Glutamatergic neuron (in vitro differentiated cells): ENCODE measurements at places on chromosomes 2 and 18. TPM values are rescaled to one million over a fixed set of nuclear protein-coding genes. Genes with fewer than 3 reads are reported as not detected.

GRCh38 chr18:25422230-25422629 lies 70.3 kb upstream of the ZNF521 start:
- no peak for DNase-seq
- no peaks in the 10 kb centered on the region for H3K36me3 ChIP-seq
- no peak overlapping the region for H3K27ac ChIP-seq
- H3K27me3 ChIP-seq = peaks cover 2% of the 10 kb centered on the region

GRCh38 chr2:69997015-69997830 lies 35.8 kb upstream of the ASPRV1 start:
- no peak for DNase-seq
- H3K27ac ChIP-seq = peak overlapping the region; percentile 55
- no peak overlapping the region for H3K4me3 ChIP-seq
- H3K27me3 ChIP-seq = no peaks in the 10 kb centered on the region

- peaks cover 5% of the 10 kb centered on the region for H3K27me3 ChIP-seq
- peak overlapping the region; percentile 93 for H3K27ac ChIP-seq
- peaks cover 12% of the 10 kb centered on the region for H3K4me1 ChIP-seq
- peak overlapping the region; percentile 85 for H3K4me3 ChIP-seq
- no peak for DNase-seq
- peaks cover 10% of the 10 kb centered on the region for H3K36me3 ChIP-seq
Measured at GRCh38 chr2:96109361-96109680, 7.0 kb downstream of the ADRA2B start.

DNA sequence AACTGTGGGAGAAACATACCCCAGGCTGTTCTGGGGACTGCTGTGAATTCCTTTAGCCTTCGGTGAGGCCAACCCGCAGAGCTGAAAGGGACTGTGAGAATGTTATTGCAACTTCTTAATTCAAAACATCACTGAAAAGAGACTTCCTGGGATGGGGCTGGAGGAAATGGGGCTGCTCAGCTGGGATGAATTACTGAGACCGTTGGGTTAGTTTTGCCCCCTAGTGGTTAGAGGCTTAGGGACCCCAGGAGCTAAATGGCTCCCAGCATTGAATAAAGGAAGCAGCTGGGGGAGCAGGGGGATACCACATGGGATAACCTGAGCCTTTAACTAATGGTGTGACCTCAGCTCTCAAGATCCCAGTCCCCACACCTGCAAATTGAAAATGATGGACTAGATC lies 941.1 kb upstream of the FANCL start:
- H3K4me1 ChIP-seq = peaks cover 5% of the 10 kb centered on the region
- H3K36me3 ChIP-seq = no peaks in the 10 kb centered on the region
- peak; percentile 28 for DNase-seq
- no peaks in the 10 kb centered on the region for H3K27me3 ChIP-seq

The HAT1 gene
- total RNA-seq = 19.9 TPM

- H3K27me3 ChIP-seq = no peaks in the 10 kb centered on the region
- H3K4me3 ChIP-seq = no peak overlapping the region
- DNase-seq = no peak
- H3K36me3 ChIP-seq = no peaks in the 10 kb centered on the region
- no peak overlapping the region for H3K27ac ChIP-seq
- H3K4me1 ChIP-seq = peaks cover 1% of the 10 kb centered on the region
Measured at GRCh38 chr2:238900511-238900910, 52.6 kb downstream of the TWIST2 start.

- peaks cover 5% of the 10 kb centered on the region for H3K4me1 ChIP-seq
- no peaks in the 10 kb centered on the region for H3K36me3 ChIP-seq
- H3K27ac ChIP-seq = no peak overlapping the region
- no peak for DNase-seq
- no peak overlapping the region for H3K4me3 ChIP-seq
- H3K27me3 ChIP-seq = peaks cover 3% of the 10 kb centered on the region
Measured at GRCh38 chr2:109473616-109474318, 140.0 kb downstream of the SEPTIN10 start.

The HAUS1 gene
- total RNA-seq = 32.2 TPM

GRCh38 chr2:14137643-14138042 lies 494.9 kb upstream of the LRATD1 start:
- H3K4me3 ChIP-seq = peak overlapping the region; percentile 0
- peak overlapping the region; percentile 2 for H3K27ac ChIP-seq
- H3K27me3 ChIP-seq = no peaks in the 10 kb centered on the region
- peak; percentile 36 for DNase-seq

GRCh38 chr18:48781988-48782363 lies 168.8 kb downstream of the SMAD7 start:
- peak overlapping the region; percentile 84 for H3K27ac ChIP-seq
- peak overlapping the region; percentile 59 for H3K4me3 ChIP-seq
- peaks cover 5% of the 10 kb centered on the region for H3K36me3 ChIP-seq
- peaks cover 41% of the 10 kb centered on the region for H3K4me1 ChIP-seq

The COBLL1 gene
- 0.91 TPM for total RNA-seq

GRCh38 chr2:107777974-107778373 lies 48.7 kb upstream of the RGPD4 start:
- DNase-seq = no peak
- H3K27ac ChIP-seq = no peak overlapping the region
- H3K4me1 ChIP-seq = no peaks in the 10 kb centered on the region
- no peaks in the 10 kb centered on the region for H3K27me3 ChIP-seq
- no peak overlapping the region for H3K4me3 ChIP-seq

- no peaks in the 10 kb centered on the region for H3K27me3 ChIP-seq
- no peak for DNase-seq
- no peaks in the 10 kb centered on the region for H3K4me1 ChIP-seq
- no peak overlapping the region for H3K4me3 ChIP-seq
- no peaks in the 10 kb centered on the region for H3K36me3 ChIP-seq
- no peak overlapping the region for H3K27ac ChIP-seq
Measured at GRCh38 chr18:36895606-36896005, 66.7 kb downstream of the KIAA1328 start.

The SPATA3 gene
- not detected for total RNA-seq

The GPATCH11 gene
- 13.2 TPM for total RNA-seq
